ENCODE measurements at places on chromosomes 16 and 17. TPM values are rescaled to one million over a fixed set of nuclear protein-coding genes. Genes with fewer than 3 reads are reported as not detected.

- no peak for DNase-seq
These were observed 37.1 kb downstream of the YWHAE start for GRCh38 chr17:1362964-1363363.

DNA sequence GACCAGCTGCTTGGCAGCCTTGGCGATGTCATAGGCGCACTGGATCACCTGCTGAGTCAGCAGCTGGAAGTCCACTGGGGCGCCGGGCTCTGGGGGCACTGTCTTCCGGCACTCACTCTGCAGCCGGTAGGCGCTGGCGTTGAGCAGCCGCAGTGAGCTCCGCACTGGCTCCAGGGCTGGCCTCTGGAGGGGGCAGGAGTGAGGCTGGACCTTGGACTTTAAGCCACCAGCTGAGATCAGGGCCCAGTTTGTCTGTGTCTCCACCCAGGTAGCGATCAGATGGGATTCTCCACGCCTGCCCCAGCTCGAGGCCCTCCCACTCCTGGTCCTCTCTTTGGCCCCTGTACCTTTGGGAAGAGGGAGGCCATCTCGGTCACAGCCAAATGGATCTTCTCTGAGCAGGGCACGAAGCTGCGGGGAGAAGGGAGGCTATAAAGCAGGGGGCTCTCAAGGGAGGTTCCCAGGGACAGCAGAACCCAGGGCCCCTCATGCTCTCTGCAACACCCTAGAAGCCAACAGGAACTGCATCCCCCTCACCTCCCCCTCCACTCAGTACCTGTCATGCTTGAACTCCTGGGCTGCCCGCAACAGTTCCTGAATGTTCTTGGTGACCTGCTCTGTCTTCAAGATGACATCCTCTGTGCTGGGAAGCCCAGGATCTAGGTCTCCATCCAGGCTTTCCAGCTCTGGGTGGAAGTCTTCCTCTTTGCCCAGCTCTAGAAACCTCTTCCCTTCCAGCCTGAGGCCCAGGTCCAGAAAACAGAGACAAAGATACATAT is 6.4 kb downstream of the TP53I13 start:
- DNase-seq, result no peak

- DNase-seq, result no peak
These were observed 3.3 kb downstream of the LHX1 start for GRCh38 chr17:36940313-36941264.

DNA sequence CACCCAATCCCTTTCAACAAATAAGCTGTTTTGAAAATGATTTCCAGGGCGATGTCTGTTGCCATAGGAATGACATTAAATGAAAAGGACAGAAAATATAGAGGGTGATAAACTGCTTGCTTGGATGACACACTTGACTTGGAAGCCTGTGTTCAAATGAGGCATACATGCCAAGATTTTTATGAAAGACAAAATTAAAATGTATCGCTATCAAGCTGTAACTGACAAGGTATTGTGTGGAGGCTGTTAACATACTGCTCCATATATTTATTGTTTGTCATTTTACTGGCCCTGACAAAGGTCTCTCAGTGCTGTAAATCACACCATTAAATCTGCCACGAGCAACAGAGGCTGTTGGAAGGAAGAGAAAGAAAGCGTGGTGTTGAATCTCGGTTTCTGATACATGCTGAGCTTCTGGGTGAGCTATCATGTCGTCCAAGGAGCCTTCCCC is 456.2 kb upstream of the SALL1 start:
- no peak for DNase-seq

DNA sequence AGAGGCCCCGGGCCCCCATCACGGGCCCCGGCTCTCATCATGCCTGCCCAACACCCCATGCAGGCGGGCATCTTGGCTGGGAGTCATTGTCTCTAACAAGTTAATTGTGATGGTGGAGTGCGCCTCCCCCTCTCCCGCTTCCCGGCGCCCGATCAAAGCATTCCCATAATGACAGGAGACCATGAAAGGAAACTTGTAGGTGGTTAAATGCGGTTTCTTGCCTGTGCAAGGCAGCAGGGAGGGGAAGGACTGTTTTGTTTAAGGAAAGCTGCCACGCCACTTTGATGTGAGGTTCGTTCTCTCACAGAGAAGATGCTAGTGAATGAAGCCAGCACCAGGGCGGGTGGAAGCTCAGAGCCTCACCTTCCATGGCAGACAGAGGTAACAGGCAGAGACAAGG is 45.4 kb downstream of the C16orf78 start:
- DNase-seq, result no peak

- DNase-seq, result no peak
These were observed 30.2 kb downstream of the SPNS3 start for GRCh38 chr17:4463818-4464476.

DNA sequence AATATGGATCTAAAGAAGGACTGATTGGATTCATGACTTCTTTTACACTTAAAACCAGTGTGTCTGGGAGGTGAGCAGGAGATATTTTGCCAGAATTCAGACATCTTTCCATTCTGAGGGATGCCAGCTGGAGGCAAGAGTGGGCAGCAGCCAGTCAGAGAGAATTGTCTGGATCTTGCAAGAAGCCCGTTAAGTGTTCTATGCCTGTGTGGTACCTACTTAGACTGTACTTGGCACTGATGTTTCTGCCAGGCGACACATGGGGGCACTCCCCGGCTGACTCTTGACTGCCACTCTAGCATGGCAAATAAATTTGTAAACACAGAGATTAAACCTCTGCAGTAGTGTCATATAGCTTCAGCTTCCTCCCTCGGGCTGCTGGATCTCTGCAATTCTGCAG is 247.7 kb downstream of the UTP18 start:
- DNase-seq, result no peak

Gene ALDH3A1
- polyA plus RNA-seq, result 0.14 TPM

Gene PSME3IP1
- 70.5 TPM for polyA plus RNA-seq

Gene NTN3
- polyA plus RNA-seq, result 0.31 TPM

Gene ANKRD40CL
- not detected for polyA plus RNA-seq
